ENCODE measurements at places on chromosomes 3 and 15.

DNA sequence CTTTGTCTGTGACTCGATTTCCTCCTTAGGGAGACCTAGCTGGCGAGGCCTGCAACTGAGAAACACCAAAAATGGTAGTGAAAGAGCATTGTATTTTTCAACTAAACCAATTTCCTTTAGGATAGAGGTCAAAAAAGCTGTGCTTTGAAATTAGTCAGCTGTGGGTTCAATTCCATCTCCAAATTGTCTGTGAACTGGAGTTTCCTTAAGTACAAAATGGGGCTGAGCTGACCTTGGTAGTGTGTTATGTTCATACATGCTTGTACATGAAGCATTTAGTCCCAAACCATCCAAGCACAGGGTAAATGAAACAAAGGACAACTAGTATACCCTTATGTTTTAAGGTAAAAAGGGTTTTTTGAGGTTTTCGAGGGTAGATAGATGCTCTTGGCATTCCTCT, 99.3 kb downstream of the RARB start:
- DNase-seq, result no peak

- DNase-seq, result no peak
These were observed 47.8 kb downstream of the SLC41A3 start for GRCh38 chr3:126036056-126036549.

DNA sequence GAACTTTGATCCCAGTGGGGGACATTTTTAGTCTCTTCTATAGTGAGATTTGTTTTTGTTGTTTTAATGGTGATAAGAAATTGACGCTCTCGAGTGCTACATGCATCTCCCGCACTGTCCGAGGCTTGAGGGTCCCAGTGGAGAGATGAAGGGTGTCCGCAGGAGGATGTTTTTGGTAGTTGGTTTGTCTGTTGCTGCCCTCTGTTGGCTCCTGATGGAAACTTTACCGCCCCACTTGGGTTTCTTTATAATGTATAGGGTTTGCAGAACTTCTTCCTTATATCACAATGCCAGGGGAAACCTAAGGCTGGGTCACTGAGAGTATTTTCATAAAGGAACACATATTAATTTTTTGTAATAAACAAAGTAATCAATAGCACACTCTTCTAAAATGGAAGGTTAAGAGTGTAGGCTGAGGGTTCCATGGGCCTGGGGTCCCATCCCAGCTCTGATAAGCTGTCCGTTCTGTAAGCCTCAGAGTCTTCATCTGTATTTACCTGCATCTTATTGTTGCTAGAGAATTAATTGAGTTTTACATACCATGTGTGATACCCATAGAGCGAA, 185.3 kb upstream of the FEZF2 start:
- no peak for DNase-seq

DNA sequence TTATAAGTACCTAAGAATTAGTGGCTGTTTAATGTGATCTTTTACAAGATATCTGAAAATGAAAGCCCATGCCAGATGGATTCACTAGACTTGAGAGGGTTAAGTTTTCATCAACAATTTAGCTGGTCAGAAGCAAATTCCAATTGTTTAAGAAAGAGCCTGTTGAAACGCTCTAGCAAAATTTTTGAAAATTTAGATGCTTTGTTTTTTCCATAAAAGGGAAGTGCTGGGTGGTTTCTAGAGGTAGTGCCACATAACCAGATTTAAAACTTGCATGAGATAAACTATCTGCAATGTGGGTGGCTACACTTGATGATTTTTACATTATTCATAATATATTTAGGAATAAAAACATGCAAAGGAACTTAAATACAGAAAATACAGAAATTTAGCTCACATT, 48.5 kb upstream of the SKIL start:
- DNase-seq, result no peak

DNA sequence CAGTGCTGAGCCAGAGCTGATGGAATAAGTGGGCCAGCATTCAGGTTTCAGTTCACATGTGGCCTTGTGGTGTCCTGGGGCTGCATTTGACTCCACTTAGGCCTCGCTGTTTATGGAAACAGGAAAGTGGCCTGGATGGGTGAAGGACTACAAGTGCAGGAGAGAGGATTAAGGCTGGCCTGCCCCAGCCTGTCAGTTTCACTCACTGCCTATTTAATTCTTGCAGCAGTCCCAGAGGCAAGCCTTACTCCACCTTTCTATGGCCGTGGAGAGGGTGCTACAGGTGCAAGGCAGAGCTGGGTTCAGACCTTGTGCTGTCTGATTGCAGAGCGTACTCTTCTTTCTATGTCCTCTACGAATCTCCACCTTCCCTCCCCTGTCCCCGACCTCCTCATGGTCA, 37.7 kb downstream of the ABHD17C start:
- no peak for DNase-seq

GRCh38 chr3:46624975-46625490, 12.7 kb downstream of the FAM240A start:
- DNase-seq, result no peak

GRCh38 chr3:121883507-121883906, 10.7 kb upstream of the SLC15A2 start:
- no peak for DNase-seq

DNA sequence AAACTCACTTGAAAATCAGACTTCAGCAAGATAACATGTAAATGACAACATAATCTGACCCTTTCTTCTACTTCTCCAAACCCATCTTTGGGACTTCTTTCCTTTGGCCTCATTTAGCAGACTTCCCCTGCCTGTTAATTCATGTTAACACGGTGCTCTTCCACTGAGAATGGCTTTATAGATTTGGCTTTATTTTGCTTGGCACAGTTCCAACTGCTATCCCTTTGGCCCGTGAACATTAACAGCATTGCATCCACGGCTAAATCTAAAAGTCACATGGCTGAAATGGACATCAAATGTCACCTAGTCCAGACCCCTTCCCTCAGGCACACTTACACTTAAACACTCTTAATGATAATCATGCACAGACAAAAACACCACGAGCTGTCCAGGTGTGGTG, 3.8 kb downstream of the ZMAT3 start:
- no peak for DNase-seq

- no peak for DNase-seq
These were observed 400.9 kb downstream of the TBL1XR1 start for GRCh38 chr3:176796371-176796770.

Measured in stimulated activated CD8-positive, alpha-beta memory T cell treated with anti-CD3 and anti-CD28 coated beads, Interleukin-2, amount 100 ng/mL, for 1 hour (primary cell).